Adipocyte (in vitro differentiated cells): ENCODE measurements at places on chromosomes 4 and X.

GRCh38 chr4:3449574-3450534, 8.1 kb downstream of the HGFAC start:
- DNase-seq = no peak

GRCh38 chr4:3823496-3824341, 57.5 kb downstream of the ADRA2C start:
- DNase-seq = no peak

DNA sequence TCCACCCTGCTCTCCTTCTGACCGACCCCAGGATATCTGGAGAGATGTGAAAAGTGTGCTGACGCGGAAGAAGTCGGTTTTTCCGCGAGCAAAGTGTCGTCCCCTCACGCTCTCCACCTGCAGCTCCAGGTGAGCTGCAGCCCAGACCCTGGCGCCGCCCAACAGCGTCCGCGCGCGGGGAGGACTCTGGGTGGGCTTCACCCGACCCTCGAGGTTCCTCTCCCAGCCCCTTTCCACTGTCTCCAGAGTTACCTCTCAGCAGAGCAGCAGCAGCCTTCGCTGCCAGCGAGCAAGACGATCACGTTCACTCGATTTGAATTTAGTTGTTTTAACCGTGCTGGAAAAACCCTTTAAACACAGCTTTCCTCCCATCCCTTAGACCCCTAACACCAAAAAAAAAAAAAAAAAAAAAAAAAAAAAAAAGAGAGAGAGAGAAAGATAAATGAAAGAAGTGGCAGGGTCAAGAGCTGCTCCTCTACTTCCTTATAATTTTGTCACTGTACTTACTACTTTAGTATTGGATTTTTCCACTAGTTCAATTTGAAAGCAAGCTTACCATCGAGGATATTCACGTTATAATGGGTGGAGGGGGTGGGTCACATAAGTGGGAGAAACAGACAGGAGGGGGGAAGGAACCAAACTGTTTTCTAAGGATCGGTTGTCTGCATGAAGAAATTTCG, 758 bp upstream of the NR3C2 start:
- DNase-seq = peak; percentile 28

GRCh38 chrX:24990535-24990934, 25.2 kb downstream of the ARX start:
- DNase-seq = no peak

GRCh38 chr4:54746218-54746617, 88.5 kb downstream of the KIT start:
- DNase-seq = no peak

- DNase-seq = no peak
Observed at GRCh38 chrX:150406596-150406995, 43.5 kb downstream of the MAMLD1 start.

- no peak for DNase-seq
Observed at GRCh38 chr4:29002151-29002550, 1718.0 kb upstream of the PCDH7 start.

GRCh38 chr4:151407466-151408379, 1.3 kb upstream of the FHIP1A start:
- no peak for DNase-seq

- peak; percentile 81 for DNase-seq
Observed at GRCh38 chr4:3291969-3292570, 751 bp upstream of the RGS12 start.

GRCh38 chr4:85298037-85298436, 176.9 kb upstream of the ARHGAP24 start:
- DNase-seq = no peak

DNA sequence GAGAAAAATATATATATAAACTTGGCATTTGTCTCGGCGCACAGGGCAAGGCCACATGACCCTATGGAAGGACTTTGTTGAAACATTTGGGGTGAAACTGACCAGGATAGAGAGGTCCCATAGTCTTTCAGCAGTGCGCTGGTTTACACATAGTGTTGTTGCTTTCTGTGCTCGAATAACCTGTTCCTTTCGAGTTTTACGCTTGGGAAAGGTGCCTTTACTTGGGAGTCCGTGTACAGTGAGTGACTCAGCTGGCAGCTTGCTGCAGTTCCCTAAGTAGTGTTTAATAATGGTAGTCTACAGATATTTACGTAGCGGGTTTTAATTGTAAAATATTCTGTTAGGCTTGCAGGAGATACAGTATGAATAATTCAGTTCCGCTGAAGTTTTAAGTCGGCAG, 578 bp downstream of the APOOL start:
- peak; percentile 30 for DNase-seq

DNA sequence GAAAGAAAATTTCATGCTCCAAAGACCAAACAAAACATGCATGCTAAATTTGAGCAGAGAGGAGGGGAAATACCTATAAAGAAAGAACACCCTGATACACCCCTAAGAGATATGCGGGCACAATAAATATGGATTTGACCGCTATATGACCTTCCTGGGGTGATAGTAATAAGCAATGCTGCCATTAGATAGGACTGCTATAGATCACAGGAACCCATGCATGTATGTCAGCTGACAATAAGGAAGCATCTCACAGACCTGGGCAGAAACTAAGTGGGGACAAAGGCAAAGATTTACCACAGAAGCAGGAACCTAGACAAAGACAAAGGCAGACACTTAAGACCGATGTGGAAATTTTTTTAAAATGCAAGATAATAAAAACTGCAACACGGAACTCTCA, 21.3 kb downstream of the ZNF721 start:
- no peak for DNase-seq

DNA sequence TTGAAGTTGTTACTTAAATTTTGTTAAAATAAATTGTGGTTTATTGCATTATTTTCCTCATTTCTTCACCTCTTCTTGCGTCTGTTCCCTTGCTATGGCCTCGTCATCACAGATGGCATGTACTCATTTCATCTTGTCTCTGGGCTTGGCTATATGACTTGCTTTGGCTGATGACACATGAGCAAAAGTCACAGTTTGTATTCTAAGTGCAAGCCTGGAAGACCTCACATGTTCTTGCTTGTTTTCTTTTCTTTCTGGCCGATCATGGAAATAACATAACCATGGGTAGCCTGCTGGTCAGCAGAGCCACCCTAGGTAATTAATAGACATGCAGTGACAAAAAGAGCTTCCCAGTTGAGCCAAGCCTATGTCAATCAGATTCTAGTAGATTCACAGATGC, 527.9 kb downstream of the SPRY1 start:
- no peak for DNase-seq

DNA sequence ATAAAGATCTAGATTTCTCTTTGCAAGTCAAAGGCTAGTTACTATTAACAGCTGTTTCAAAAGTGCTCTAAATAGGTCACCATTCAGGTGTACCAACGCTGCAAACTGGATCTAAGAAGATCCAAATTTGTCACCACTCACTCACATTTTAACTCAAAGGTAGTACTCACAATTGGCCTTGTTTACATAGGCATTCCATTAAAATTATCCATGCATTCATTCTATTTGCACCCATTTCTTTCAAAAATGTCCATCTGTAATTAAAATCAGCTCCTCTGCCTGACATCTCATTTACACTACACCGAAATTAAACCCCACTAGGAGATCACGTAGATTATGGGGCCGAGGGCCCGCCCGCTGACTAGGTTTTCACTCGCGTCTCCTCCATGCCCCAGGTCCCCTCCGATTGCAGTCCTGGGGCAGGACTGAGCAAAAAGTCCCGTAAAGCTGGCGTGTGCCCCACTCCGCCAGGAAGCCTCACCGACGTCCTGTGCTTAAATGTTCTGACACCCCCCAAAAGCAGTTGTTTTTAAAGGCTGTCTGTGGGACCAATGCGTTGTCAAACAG, 1.3 kb upstream of the ING2 start:
- peak; percentile 22 for DNase-seq

- peak; percentile 68 for DNase-seq
Observed at GRCh38 chr4:109434007-109434971, 674 bp downstream of the SEC24B start.

GRCh38 chr4:81607950-81608349, 136.2 kb upstream of the RASGEF1B start:
- DNase-seq = no peak

GRCh38 chr4:96558466-96558865, 718.6 kb downstream of the PDHA2 start:
- DNase-seq = no peak

GRCh38 chr4:71366766-71367165, 27.9 kb downstream of the SLC4A4 start:
- no peak for DNase-seq

DNA sequence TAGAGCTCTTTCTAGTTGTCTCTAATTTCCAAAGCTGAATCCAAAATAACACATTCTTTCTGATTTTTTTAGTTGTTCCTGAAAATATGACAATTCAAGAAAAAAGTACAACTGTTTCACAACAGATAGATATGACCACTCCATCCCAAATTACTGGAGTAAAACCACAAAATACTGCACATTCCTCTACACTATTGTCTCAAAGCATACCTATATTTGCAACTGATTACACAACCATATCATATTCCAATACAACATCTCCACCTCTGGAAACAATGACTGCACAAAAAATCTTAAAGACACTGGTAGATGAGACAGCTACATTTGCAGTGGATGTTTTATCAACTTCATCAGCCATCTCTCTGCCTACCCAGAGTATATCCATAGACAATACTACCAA, 43.6 kb downstream of the ADGRG4 start:
- DNase-seq = no peak
